ENCODE measurements at places on chromosomes 2 and 18. TPM values are rescaled to one million over a fixed set of nuclear protein-coding genes. Genes with fewer than 3 reads are reported as not detected.

Gene CSRNP3
- not detected for total RNA-seq

Gene SERPINB3
- not detected for total RNA-seq

DNA sequence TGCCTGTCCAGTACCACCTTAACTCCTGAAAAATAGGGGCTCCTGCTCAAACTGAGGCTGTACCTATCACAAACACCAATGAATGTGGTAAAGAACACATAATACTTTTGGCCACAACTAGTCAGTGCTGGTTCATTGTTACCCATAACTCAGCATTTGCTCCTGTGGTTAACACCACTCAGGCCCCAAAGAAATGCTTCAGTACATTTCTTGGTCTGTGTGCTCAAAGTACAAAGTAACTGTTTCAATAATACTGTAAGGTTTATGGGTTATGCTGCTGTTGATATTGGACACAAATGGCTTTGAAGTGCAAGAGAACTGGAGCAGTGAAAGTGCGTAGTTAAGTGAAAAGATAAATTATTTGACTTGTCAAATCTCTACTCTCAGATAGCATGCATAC lies 95.0 kb upstream of the TACR1 start:
- DNase-seq: no peak

GRCh38 chr2:46053564-46053963 lies 243.6 kb upstream of the EPAS1 start:
- no peak for DNase-seq

GRCh38 chr2:54903736-54904554 lies 146.3 kb downstream of the RTN4 start:
- peak; percentile 97 for DNase-seq
